Activated T-helper 1 cell treated with anti-CD3 and anti-CD28 coated beads, Interleukin-12 subunit alpha, Interleukin-12 subunit beta, Interleukin-2, Interleukin-4 antibody, amounts not matched to agents 30 ng/mL and 10 ng/mL and 1 ng/mL, durations not matched to agents 14 hours and 24 hours and 36 hours (primary cell): ENCODE measurements at places on chromosomes 2 and 18.

- no peak overlapping the region for H3K27ac ChIP-seq
- no peak overlapping the region for H3K4me3 ChIP-seq
- H3K27me3 ChIP-seq = no peaks in the 10 kb centered on the region
- H3K36me3 ChIP-seq = peaks cover 4% of the 10 kb centered on the region
- no peak for DNase-seq
- H3K4me1 ChIP-seq = peaks cover 18% of the 10 kb centered on the region
Measured at GRCh38 chr2:44372246-44372645, 10.5 kb downstream of the CAMKMT start.

- no peaks in the 10 kb centered on the region for H3K4me1 ChIP-seq
- no peak overlapping the region for H3K27ac ChIP-seq
- H3K27me3 ChIP-seq = no peaks in the 10 kb centered on the region
- H3K4me3 ChIP-seq = no peak overlapping the region
Measured at GRCh38 chr2:135299658-135300244, 231.3 kb downstream of the ZRANB3 start.

DNA sequence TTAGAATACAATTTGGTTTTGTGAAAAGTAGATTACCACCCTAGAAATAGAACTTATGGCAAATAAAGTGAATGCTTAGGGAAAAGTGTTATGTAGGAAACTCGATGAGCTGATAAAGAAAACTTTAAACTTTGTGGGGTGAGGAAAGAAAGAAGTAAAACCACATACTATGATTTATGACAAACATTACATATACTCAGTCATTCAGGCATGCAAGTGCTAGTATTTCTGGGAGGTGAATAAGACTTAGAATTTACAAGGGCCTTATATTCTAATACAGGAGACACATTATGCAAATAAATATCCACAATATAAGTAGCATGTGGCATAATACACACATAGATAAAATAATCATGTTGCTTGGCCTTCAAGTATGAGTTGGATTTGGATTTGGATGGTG, 618.1 kb downstream of the XIRP2 start:
- H3K4me1 ChIP-seq = no peaks in the 10 kb centered on the region
- no peaks in the 10 kb centered on the region for H3K36me3 ChIP-seq
- no peak overlapping the region for H3K27ac ChIP-seq

GRCh38 chr2:76415821-76416220, 705.1 kb upstream of the GCFC2 start:
- no peak overlapping the region for H3K27ac ChIP-seq
- no peaks in the 10 kb centered on the region for H3K4me1 ChIP-seq
- no peaks in the 10 kb centered on the region for H3K36me3 ChIP-seq
- DNase-seq = no peak
- H3K4me3 ChIP-seq = no peak overlapping the region

DNA sequence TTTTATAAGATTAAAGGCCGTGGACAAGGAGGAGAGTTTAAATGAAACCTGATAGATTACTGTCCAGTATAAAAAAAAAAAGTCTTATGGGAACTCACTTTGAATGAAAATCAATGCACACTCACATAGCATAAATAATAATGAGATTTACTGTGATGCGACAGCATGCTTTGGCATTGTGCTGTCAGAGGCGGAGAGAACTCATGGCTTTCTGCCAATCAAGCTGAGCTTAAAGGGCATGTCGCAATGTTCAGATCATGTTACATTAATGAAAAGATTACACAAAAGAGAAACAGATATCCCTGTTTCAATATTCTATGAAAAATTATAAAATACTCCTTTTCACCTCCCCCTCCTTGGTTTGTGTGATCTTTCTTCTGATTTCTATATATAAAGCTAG, 310.8 kb downstream of the ERBB4 start:
- H3K4me1 ChIP-seq = no peaks in the 10 kb centered on the region
- no peaks in the 10 kb centered on the region for H3K27me3 ChIP-seq
- H3K27ac ChIP-seq = no peak overlapping the region
- H3K36me3 ChIP-seq = no peaks in the 10 kb centered on the region
- H3K4me3 ChIP-seq = no peak overlapping the region

GRCh38 chr2:212109217-212109616, 429.4 kb downstream of the ERBB4 start:
- no peak for DNase-seq
- H3K4me1 ChIP-seq = no peaks in the 10 kb centered on the region
- no peak overlapping the region for H3K4me3 ChIP-seq
- H3K36me3 ChIP-seq = no peaks in the 10 kb centered on the region
- H3K27ac ChIP-seq = no peak overlapping the region
- H3K27me3 ChIP-seq = no peaks in the 10 kb centered on the region

GRCh38 chr2:236665572-236666118, 96.0 kb downstream of the ACKR3 start:
- no peak for DNase-seq
- no peak overlapping the region for H3K27ac ChIP-seq
- H3K4me3 ChIP-seq = no peak overlapping the region
- no peaks in the 10 kb centered on the region for H3K36me3 ChIP-seq
- H3K27me3 ChIP-seq = peaks cover 9% of the 10 kb centered on the region
- H3K4me1 ChIP-seq = no peaks in the 10 kb centered on the region

GRCh38 chr2:44107086-44107740, 61.5 kb upstream of the PPM1B start:
- no peak for DNase-seq
- no peaks in the 10 kb centered on the region for H3K36me3 ChIP-seq
- H3K4me1 ChIP-seq = peaks cover 5% of the 10 kb centered on the region
- peaks cover 13% of the 10 kb centered on the region for H3K27me3 ChIP-seq
- no peak overlapping the region for H3K4me3 ChIP-seq

GRCh38 chr2:98438190-98439133, 6.2 kb upstream of the INPP4A start:
- H3K36me3 ChIP-seq = peaks cover 8% of the 10 kb centered on the region
- H3K4me3 ChIP-seq = peak overlapping the region; percentile 65
- no peaks in the 10 kb centered on the region for H3K27me3 ChIP-seq

GRCh38 chr18:32919799-32920198, 147.0 kb upstream of the KLHL14 start:
- no peaks in the 10 kb centered on the region for H3K27me3 ChIP-seq
- H3K4me3 ChIP-seq = no peak overlapping the region
- no peaks in the 10 kb centered on the region for H3K4me1 ChIP-seq
- no peaks in the 10 kb centered on the region for H3K36me3 ChIP-seq
- H3K27ac ChIP-seq = no peak overlapping the region

- H3K4me3 ChIP-seq = no peak overlapping the region
- H3K27ac ChIP-seq = no peak overlapping the region
- H3K27me3 ChIP-seq = peaks cover 9% of the 10 kb centered on the region
- no peak for DNase-seq
Measured at GRCh38 chr2:42977270-42978174, 185.1 kb upstream of the HAAO start.

DNA sequence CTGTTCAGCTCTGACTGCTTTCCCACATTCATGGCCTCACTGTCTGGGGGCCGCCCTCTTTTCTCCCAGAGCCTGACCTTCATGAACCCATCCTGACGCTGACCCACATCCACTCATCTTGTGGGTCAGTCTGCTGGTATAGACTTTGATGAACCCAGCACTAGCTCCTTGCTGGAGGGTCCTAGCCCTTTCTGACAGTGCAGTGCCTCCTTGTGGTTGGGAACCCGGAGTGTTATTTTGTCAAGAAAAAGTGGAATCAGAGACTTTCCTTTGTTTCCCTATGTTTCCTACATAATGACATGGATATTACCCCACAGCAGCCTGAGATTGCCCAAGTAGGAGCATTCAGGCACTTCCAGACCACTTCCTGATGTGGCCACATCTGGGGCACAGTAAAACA, 19.3 kb upstream of the OSR1 start:
- H3K4me1 ChIP-seq = no peaks in the 10 kb centered on the region
- peaks cover 10% of the 10 kb centered on the region for H3K27me3 ChIP-seq
- H3K36me3 ChIP-seq = no peaks in the 10 kb centered on the region
- no peak for DNase-seq
- H3K27ac ChIP-seq = no peak overlapping the region
- H3K4me3 ChIP-seq = no peak overlapping the region

DNA sequence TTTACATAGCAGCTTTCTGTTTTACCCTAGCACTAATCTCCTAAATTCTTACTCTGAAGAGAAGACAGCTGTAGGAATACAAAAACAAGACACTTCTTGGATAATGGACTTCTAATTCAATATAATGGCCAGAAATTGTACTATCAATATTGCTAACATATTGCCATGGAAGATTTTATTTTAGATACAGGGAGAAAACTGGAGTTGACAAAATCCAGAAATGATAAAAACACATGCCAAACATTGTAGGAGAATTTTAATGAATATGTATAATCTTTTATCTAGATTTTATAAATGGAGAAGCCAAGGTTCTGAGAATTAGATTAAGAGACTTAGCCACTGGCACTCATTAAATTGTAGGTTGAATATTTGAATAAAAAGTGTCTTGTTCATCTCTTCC, 1838.8 kb upstream of the LRRTM1 start:
- DNase-seq = no peak
- H3K4me3 ChIP-seq = no peak overlapping the region
- H3K27me3 ChIP-seq = no peaks in the 10 kb centered on the region
- H3K36me3 ChIP-seq = no peaks in the 10 kb centered on the region
- no peaks in the 10 kb centered on the region for H3K4me1 ChIP-seq

GRCh38 chr2:234881413-234882241, 70.2 kb upstream of the SH3BP4 start:
- H3K4me3 ChIP-seq = no peak overlapping the region
- no peaks in the 10 kb centered on the region for H3K27me3 ChIP-seq
- H3K27ac ChIP-seq = no peak overlapping the region
- DNase-seq = peak; percentile 8
- H3K4me1 ChIP-seq = no peaks in the 10 kb centered on the region

GRCh38 chr18:77067291-77068061, 65.1 kb downstream of the MBP start:
- peak overlapping the region; percentile 76 for H3K4me3 ChIP-seq
- peaks cover 43% of the 10 kb centered on the region for H3K36me3 ChIP-seq

DNA sequence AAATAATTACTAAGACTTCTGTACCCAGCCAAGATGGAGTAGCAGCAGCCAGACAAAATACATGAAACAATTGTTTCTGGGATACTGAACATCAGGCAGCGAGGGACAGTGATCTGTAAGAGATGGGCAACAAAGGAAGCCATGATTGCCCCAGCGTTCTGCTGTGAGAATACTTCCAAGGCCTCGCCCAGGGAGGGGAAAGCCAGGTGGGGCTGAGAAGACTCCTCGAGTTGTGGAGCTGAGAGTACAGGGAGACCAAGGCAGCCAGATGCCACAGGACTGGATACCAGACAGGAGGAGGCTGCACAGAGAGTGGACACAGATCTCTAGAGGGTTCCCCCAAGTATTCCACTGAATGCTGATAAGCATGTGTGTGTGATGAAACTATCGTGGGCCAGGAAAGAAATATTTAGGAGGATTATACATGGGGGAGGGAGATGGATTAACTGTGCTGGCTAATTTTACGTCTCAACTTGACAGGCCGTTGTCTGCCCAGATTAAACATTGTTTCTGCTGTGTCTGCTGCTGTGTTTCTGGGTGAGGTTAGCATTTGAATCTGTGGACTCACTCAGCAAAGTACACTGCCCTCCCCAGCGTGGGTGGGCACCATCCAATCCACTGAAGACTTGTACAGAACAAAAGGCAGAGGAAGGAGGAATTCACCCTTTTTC, 10.2 kb upstream of the LIMS2 start:
- no peak overlapping the region for H3K27ac ChIP-seq
- DNase-seq = no peak
- peaks cover 19% of the 10 kb centered on the region for H3K27me3 ChIP-seq
- H3K4me3 ChIP-seq = no peak overlapping the region
- no peaks in the 10 kb centered on the region for H3K4me1 ChIP-seq

DNA sequence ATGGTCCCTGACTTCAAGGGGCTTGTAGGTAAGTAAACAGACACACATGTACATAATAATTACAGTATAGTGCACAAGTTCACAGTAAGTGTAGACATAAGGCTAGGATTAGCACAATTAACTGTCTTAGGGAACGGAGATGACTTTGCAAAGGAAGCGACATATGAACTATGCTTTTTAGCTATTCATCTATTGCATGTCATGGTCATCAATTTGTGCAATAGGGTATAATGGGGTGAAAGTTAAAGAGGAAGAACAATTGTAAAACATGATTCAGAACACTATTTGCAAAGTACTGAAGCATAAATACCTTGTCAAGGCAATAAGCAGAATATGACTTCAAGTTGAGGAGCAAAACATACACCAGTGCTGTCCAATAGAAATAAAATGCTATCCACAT, 112.3 kb upstream of the SLC8A1 start:
- no peak overlapping the region for H3K4me3 ChIP-seq
- DNase-seq = no peak
- H3K36me3 ChIP-seq = no peaks in the 10 kb centered on the region
- no peaks in the 10 kb centered on the region for H3K27me3 ChIP-seq
- no peak overlapping the region for H3K27ac ChIP-seq

- peaks cover 2% of the 10 kb centered on the region for H3K27me3 ChIP-seq
- no peaks in the 10 kb centered on the region for H3K36me3 ChIP-seq
- H3K27ac ChIP-seq = no peak overlapping the region
- no peak overlapping the region for H3K4me3 ChIP-seq
- no peak for DNase-seq
Measured at GRCh38 chr2:33342171-33342570, 134.3 kb upstream of the RASGRP3 start.

DNA sequence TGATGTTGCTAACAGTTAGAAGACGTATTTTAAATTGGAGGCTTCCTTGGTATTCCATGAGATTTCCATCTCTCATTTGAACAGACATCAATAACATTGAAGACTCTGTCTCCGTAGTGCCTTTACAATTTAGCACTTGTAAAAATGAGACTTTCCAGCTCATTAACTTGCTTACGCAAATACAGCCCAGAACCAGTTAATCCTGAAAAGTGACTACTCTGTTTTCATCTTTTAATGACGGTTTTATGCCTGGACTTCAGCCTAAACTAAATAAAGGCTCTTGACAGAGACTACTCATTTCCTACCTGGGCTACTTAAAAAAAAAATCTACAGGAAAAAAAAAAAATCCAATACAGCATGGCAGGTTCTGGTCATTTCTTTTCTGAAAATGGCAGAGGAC, 148.6 kb downstream of the LRATD1 start:
- no peak for DNase-seq
- no peak overlapping the region for H3K4me3 ChIP-seq
- H3K27ac ChIP-seq = no peak overlapping the region

DNA sequence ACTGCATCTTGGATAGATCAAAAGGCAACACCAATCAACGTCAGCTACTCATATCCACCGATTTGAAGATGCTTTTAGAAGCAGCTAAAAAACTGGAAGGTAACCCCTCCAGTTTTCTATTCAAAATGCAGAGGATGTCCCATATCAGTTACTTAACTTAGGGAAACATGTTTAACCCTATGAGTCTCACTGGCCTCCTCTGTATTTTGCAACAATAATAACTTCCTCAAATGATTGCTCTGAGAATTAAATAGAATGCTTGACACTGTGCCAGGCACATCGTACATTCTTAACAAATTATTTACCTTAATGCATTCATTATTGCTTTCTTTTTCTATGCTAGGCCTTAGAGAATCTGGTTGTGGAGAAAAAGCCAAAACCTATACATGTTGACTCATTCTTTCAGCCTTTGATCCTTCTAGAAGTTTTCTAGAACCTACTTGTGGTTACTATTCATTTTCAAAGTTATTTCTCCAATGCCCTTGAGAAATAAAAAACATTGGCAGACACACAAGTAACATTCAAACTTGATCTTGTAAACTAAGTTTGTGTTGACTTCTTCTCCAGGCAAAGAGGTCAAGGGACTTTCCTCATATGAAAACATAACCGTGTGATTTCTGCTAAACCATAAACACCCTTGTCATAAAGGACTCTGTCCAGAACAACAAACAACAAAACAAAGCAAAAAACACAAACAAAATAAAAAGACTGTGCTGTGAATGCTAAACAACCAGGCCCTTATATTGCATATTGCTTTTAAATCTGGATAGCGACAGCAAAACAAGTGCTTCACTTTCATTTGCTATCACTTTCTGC, 4.6 kb downstream of the DOCK10 start:
- H3K4me1 ChIP-seq = peaks cover 79% of the 10 kb centered on the region
- H3K27ac ChIP-seq = peak overlapping the region; percentile 92
- H3K27me3 ChIP-seq = no peaks in the 10 kb centered on the region
- peaks cover 50% of the 10 kb centered on the region for H3K36me3 ChIP-seq
- no peak for DNase-seq
